H7 (cell line): ENCODE measurements at places on chromosomes 6 and 20.

- peak; percentile 91 for DNase-seq
Measured at GRCh38 chr20:61387204-61387953, 135.3 kb downstream of the CDH4 start.

DNA sequence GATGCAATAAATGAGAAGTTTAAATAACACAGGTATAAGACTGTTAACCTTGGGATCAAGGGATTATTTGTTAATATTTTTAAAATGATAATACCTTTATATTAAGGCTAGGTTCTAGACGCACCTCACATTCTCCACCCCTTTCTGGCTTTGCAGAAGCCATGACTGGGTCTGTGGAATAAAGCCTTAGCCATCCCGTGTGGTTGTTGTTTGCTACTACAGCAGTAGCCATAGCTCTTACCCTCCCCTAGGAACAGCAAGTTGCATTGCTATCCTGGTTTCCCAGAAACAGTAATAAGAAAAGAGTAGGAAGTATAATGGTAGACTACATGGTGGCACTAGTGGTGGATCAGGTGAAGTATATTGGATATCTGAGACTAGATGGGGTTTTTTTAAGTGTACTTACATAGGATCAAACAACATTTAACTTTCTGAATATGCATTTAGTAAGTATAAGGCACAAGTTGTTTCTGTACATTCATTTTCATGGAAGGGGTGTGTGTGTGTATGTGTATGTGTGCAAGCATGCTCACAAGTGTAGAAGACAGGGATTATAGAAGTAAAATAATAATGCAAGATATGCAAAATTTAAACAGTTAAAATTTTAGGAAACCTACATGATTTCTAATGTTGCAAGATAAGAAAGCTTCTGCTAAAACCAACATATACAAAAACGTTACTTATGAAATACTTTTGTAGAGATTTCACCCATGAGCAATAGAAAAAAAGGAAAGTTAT, 384.2 kb downstream of the PRKN start:
- peak; percentile 41 for DNase-seq

GRCh38 chr20:58081846-58082245, 146.6 kb downstream of the ANKRD60 start:
- DNase-seq, result no peak

- DNase-seq, result peak; percentile 86
Measured at GRCh38 chr20:50575865-50576720, 65.9 kb downstream of the PTPN1 start.

GRCh38 chr6:52126231-52126630, 38.8 kb upstream of the PKHD1 start:
- DNase-seq, result no peak

DNA sequence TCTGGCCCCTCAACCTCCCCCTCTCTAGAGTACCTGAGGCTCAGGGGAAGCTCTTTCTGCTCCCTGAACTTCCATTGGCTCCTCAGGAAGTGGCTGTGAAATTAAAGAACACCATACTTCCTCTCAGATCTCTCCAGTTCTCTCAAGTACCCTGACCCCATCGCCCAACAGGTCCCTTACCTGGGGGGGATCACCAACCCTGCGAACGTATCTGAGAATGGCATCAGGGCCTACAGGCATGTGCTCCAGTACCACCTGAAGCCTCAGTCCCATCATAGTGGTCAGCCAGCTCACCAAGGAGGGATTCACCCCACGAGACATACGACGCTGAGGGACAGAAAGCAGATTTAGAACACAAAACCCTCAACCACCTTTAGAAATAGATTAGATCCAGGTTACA, 11.8 kb downstream of the BAG6 start:
- DNase-seq, result no peak

DNA sequence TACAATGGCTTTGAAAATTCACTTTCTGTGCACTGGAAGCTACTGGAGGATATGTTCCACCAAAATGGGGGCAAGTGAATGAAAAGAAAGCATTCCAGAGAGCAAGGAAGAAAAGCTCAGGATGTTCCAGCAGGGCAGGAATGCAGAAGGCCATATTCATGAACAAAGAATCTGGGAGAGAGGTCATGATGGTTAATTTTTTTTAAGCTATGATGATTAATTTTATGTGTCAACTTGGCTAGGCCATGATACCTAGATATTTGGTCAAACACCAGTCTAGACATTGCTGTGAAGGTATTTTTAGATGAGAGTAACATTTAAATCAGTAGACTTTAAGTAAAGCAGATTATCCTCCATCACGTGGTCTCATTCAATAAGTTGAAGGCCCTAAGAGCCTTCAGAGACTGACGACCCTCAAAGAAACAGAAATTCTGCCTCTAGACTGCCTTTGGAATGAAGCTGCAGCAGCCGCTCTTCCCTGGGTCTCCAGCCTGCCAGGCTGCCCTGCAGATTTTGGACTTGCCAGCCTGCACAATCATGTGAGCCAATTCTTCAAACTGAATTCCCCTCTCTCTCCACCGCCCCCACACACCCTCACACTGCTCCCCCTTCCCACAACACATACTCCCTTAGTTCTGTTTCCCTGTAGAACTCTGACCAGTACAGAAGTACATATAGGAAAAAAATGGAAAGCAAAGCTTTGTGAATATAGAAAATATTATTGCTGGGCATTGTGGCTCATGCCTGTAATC, 20.1 kb upstream of the GCM1 start:
- no peak for DNase-seq

DNA sequence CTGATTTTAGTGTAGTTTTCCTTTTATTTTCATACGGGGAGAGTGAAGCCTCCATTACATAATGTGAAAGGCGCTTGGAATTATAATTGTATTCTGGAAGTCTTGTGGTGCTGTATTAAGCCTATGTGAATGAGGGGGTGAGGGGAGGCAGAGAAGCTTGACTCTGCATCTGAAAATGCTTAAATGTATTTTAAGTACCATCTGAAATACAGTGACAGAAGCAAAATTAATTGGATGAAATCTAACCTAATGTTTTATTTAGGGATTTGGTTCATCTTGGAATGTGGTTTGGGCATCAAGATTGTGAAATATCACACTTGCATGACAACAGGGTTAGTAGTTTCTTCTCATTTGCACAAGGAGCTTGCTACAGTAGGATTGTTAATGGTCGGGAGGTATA, 41.2 kb downstream of the TMEM200A start:
- DNase-seq, result no peak

- DNase-seq, result no peak
Measured at GRCh38 chr6:23244300-23244699, 674.9 kb downstream of the HDGFL1 start.

GRCh38 chr20:47392721-47393073, 36.2 kb upstream of the ZMYND8 start:
- no peak for DNase-seq

DNA sequence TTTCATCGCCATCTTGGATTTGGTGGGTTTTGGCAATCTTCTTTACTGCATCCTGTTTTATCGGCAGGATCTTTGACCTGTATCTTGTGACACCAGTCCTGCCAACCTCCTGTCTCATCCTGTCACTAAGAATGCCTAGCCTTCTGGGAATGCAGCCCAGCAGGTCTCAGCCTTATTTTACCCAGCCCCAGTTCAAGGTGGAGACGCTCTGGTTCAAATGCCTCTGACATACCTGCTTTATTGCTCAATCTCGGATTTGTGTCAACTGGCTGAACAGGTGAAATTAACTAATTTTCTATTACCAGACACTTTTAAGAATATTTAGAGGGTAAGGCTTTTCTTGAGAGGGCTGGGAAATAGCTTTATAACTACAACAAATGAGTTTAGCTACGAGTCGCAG, 102.5 kb downstream of the SASH1 start:
- no peak for DNase-seq

GRCh38 chr6:49911252-49911651, 44.9 kb upstream of the CRISP1 start:
- no peak for DNase-seq

DNA sequence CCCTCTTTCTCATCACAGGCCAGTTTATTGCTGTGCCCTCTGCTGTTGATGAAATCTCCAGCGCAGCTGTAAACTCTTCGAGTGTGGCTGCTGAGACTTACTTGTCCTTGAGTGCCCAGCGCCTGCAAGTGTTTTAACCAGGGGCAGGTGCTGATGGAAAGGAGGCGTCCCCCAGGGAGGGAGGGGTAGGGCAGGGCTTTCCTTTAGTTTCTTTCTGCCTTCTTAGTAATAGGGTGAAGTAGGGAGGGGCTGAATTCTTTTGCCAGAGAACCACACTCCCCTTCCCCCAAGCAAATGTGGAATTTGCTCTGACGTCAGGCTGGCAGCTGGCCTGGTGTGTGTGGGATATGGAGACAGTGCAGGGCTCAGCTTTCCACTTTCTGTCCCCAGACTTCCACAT, 61.2 kb downstream of the IGF2R start:
- peak; percentile 32 for DNase-seq

DNA sequence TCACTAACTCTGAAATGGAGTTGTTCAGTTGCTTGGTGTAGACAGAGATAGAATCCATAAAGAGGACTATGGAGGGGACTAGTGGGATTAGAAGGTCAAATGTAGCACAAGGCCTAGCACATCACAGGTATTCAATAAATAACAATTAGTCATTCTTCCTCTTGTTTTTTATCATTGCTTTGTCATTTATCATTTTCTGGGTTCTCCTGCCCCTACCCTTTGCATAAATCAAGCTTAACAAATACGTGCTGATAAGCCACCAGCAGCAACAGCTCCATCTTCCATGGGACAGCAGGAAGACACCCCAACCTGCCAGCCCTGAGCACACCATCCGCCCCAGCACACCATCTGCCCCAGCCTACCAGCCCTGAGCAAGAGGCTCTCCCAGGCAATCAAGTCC, 23.1 kb downstream of the TRAM2 start:
- no peak for DNase-seq

DNA sequence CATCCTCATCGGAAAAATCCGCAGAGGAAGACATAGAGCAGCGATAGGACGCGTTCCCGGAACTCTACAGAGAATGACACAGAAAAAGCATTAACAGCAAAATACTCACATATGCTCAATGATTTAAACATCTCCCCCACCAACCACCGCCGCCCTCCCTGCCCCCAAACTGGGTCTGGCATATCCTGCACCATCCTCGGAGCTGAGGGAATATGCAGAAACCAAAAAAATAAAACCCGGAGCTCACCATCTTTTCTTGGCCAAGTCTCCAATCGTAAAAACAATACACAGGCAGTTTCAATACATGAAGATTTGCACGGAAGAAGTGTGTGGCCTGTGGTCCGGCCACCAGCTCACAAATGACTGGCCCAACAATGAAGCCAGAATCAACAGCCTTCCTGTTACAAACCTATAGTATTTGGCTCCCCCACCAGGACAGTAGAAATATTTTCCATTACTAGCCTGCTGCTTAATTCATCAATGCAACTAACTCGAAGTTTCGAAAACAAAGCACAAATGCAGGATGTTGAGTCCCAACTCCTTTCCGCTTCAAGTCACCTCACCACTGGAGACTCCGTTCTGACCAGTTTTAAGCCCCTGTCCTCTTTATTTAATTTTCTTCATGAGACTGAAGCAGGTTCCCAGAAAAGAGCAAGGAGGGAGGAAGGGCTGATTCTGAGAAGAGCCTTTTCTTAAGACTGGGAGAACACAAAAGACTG, 103.2 kb upstream of the BEND6 start:
- peak; percentile 25 for DNase-seq

DNA sequence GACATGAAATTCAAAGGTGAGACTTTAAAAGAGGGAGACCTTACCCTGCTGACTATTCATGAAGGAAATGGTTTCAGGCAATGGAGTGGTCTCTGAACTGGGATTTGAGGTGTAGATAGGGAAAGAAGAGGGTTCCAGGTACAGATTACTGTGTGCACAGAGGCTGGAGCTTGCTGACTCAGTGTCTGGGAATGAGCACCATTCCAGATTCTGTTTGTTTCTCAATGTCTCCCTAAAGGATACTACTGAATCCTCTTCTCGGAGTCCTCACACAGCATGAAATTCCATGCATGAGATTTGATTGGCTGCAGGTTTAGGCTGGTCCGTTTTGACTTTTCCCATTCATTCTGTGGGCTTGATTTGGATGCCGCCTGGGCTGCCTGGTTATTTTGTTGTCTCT, 49.0 kb downstream of the PPP1R14C start:
- no peak for DNase-seq

- DNase-seq, result no peak
Measured at GRCh38 chr6:56168596-56168995, 78.8 kb downstream of the COL21A1 start.

- DNase-seq, result peak; percentile 47
Measured at GRCh38 chr6:17103715-17104114, 1.9 kb downstream of the STMND1 start.

DNA sequence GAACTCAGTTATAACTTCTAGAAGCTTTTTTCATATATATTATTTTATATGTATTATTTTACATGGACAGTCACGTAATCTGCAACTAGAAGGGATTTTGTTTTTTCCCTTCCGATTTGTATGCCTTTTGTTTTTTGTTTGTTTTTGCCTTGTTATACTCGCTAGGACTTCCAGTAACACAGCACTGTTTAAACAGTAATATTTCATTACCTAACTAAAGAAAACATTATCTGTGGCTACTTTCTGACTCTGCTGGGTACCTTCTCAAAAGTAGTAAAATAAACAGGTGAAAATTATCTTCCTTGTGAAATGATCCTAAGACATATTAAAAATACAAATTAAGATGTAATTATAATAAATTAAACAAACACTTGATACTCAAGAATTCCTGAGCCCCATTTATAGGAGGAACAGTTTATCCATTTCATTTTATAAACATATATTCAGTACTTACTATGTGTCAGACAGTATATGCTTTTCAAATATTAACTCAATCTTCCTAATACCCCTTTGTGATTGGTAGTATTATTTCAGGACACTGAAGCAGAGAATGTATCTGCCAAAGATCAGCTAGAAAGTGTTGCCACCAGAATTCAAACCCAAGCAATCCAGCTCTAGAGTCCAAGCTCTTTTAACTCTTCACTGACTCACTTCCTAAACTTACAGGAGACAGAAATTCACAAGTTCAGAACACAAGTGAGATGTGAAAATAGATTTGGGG, 65.3 kb downstream of the MAP3K5 start:
- DNase-seq, result no peak
